ENCODE measurements at places on chromosomes 11 and 22.

GRCh38 chr11:118102721-118103261, 16.0 kb upstream of the SMIM35 start:
- no peak for DNase-seq

- DNase-seq, result no peak
Observed at GRCh38 chr11:11480971-11481370, 127.9 kb upstream of the CSNK2A3 start.

GRCh38 chr22:26559961-26560575, 29.9 kb downstream of the TPST2 start:
- no peak for DNase-seq

DNA sequence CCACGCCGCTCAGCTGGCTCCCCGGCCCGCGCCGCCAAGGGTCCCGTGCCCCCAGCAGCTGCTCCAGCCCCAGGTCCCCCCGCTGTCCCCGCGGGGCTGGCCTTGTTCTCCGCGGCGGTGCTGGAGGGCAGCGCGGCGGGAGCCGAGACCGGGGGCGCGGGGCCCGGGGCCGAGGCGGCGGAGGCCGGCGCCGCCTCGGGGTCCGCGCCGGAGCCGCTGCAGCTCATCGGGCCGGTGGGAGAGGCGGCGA, 128 bp downstream of the TAF10 start:
- no peak for DNase-seq

DNA sequence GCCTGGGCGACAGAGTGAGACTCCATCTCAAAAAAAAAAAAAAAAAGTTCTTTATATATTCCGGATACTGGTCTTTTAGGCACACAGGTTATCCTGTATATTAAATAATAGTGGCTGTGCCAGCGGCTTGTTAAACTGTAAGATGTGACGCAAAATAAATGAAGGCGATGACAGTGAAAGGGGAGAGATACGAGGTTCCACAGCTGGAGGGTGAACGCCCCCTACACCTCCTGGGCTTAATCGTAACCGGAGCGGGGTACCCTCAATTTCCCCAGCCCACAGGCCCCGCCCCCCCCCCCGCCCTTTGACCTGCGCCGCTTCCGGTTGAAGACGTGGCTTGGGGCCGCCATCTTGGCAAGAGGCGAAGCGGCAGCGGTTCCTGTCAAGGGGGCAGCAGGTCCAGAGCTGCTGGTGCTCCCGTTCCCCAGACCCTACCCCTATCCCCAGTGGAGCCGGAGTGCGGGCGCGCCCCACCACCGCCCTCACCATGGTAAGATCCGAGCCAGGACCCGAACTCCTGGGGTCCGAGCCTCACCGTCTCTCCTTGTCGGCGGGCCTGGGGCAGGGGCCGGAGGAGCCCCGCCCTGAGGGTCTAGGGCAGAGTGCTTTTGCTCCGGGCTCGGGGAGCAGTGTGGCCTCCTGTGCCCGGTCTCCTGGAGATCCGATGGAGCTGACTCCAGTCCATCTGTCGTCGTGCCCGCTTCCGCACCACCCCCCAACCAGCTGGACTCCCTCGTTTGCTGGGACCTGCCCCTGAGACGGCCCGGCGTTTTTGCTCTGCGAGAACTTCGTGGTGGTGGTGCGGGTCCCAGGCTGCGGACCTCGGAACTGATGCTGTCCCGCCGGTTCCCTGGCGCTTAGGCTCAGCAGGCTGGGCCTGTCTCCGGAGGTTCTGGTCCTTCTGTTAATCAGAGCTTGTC, at the start of gene ARCN1:
Gene ARCN1 (plus strand): TSS at position 349 of the 920 bp plus-strand sequence. CDS start 139 bp downstream, at position 488.
- DNase-seq, result peak; percentile 82

DNA sequence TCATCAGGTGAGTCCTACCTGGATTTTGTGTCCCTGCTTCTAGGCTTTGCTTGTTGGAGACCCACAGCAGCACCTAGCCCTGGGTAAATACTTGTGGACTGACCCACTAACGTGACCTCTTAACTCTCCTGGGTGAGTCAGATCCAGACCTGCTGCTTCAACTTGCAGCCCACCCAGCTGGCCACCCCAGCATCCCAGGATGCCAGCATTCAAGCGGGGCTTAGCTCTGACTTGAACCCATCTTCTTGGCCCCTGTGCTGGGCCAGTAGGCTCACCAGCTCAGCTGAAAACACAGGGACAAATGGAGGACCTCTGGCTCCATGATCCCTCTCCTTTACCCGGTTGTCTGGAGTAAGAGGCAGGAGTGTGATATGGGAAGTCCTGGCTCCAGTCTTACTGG, 33.5 kb downstream of the PARVG start:
- DNase-seq, result no peak
